ENCODE measurements at places on chromosomes 3 and 15.

DNA sequence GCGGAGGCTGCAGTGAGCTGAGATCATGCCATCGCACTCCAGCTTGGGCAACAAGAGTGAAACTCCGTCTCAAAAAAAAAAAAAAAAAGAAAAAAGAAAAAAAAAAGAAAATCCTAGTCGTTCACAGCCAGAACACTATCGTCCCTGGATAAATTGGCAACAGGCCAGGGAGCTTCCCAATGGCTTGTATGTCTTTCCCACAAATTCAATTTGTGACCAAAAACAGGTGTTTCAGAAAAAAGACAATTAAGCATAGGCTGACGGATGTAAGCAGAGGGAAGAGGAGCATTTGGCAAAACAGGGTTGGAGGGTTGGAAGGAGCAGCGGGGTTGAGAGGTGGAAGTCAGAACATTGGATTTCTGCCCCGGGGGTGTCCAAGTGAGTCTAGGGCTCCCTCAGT is 8.5 kb downstream of the EPB42 start:
- DNase-seq = no peak

DNA sequence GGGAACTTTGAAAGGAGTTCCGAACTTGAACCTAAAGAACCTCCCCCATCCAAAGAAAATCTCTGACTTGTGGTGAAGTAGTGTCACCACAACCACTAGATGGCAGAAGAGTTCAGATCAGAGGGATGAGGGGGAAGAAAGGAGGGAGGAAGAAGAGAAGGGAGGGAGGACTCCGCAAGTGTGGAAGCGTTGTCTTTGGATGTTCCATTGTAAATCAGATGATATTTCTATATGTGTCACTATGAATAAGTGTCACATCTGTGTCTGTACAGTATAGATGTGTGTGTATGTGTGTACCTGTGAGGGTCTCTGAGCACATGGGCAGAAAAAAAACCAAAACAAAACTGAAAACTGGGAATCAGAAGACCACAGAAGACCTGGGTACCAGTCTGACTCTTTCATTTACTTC is 16.9 kb downstream of the SLC24A1 start:
- DNase-seq = no peak

DNA sequence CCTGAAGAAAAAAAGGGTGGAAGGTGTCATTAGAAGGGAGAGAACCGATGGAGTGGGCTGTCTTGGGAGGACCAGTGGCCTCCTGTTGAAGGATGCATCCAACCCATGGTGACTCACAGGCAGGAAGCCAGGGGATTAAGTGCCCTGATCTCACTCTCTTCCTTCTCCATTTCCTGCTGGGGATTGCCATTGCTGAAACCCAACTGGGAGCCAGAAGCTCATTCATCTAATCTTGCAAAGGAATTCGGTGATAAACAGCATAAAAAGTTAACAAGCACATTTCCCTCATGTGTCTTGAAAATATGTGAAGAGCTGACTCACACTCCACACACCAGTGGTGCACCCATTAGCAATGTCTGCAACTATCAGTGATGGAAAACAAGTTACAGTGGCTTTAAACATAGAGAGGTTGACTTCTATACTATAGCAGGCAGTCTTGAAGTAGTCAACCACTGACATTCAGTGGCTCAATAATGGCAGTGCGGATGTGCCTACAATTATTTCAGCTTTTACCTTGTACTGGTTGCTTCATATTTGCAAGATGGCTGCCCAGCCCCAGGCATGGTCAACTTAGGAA is 12.8 kb upstream of the CSRNP1 start:
- no peak for DNase-seq

DNA sequence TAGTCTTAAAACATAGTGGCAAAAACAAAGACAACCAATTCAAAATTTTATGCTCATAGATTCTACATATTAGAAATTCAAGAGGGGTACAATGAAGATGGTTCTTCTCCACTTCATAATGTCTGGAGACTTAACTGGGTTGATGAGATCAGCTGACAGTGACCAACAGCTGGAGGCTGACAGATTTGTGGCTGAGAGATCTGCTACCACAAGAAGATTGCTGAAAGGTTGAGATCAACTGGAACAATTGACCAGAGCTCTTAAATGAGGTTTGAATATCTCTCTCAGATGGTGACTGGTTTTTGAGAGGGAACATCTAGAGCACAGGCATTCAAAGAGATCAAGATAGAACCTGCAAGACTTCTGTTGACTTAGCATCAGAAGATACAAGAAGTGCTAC is 254.1 kb upstream of the ARPP21 start:
- no peak for DNase-seq

- DNase-seq = no peak
Observed at GRCh38 chr3:178283561-178283960, 252.7 kb upstream of the KCNMB2 start.

DNA sequence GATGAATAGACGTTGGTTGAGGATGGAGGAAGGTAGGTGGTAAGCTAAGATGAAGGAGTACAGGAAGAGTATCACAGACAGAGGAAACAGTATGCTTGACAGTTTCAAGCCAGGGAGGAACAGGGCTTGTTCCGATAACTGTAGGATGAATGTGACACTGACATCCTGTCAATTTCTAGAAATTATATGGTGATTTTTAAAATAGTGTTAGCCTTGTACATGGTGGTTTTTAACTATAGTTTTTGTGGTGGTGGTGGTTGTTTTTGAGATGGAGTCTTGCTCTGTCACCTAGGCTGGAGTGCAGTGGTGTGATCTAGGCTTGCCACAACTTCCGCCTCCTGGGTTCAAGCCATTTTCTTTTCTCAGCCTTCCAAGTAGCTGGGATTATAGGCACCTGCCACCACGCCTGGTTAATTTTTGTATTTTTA is 92.8 kb downstream of the FNDC3B start:
- DNase-seq = no peak
